Urinary bladder (tissue), 4 donors: ENCODE measurements at places on chromosomes 4 and X. TPM values are rescaled to one million over a fixed set of nuclear protein-coding genes. Genes with fewer than 3 reads are reported as not detected.

- no peak for DNase-seq
Measured at GRCh38 chr4:75542824-75543223, 13.0 kb upstream of the ODAPH start.

DNA sequence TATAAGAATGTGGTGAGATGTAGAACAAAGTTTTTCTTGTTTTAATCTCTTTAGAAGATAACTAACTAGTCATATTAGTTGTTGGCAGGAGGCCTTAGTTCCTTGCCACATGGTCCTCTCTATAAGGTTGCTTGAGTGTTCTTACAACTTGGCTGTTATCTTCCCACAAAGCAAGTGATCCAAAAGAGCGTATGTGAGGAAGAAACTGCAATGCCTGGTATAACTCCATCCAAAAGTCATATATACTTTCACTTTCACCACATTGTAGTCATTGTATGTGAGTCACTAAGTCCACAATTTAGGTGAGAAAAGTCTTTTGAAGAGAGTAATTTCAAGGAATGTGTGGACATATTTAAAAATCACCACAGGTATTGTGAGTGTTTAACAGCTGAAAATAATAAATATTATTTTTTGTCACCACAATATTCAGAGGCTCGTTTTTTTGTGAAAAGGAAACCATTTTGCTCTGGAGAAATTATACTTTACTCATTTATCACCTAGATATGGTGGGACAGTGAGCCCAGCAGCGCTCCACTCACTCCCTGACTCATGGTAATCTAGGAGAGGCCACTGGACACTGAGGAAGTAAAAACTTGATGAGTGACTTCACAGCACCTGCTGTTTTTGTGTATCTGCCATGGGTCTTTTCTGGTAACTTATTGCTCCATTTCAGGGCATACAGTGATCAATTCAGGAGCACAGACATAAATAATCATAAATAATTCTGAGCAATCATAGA, 369.4 kb upstream of the NDST3 start:
- DNase-seq: no peak

- DNase-seq: no peak
Measured at GRCh38 chr4:105712766-105713165, 4.2 kb downstream of the GSTCD start.

- no peak for DNase-seq
Measured at GRCh38 chrX:138925330-138925729, 213.8 kb upstream of the FGF13 start.

DNA sequence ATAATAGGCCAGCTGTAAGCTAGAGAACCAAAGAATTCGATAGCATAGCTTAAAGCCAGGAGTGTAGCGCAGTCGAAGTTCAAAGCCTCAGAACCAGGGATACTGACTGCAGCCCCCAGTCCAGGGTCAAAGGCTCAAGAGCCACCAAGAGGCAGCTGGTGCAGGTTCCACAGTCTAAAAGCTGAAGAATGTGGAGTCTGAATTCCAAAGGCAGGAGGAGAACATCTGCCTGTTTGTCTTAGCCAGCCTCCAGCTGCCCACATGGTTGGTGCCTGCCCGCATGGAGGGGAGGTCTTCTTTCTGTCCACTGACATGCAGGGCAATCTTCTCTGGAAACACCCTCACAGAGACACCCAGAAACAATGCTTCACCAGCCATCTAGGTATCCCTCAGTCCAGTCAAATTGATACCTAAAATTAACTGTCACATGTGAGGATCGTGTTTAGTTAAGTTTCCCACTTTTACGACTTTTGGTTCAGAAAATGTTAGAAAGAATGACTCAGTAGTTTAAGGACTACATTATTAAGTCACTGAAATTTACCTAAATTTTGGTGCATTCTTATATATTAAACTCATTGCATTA, 52.8 kb upstream of the RHOH start:
- DNase-seq: no peak

- no peak for DNase-seq
Measured at GRCh38 chr4:146915132-146915531, 30.5 kb downstream of the TTC29 start.

- no peak for DNase-seq
Measured at GRCh38 chr4:78787392-78788006, 11.3 kb downstream of the BMP2K start.

DNA sequence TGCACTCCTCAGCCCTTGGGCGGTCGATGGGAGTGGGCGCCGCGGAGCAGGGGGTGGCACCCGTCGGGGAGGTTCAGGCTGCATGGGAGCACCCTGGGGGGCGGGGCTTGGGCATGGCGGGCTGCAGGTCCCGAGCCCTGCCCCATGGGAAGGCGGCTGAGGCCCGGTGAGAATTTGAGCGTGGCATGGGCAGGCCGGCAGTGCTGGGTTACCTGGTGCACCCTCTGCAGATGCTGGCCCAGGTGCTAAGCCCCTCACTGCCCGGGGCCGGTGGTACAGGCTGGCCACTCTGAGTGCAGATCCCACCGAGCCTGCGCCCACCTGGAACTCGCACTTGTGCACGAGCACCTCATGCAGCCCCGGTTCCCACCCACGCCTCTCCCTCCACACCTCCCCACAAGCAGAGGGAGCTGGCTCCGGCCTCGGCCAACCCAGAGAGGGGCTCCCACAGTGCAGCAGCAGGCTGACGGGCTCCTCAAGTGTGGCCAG, 556.3 kb downstream of the GALNTL6 start:
- no peak for DNase-seq

GRCh38 chrX:153780678-153781427, at the start of gene SRPK3:
SRPK3 (plus strand) TSS chrX:153781041; CDS start chrX:153781087, 46 bp downstream.
- no peak for DNase-seq

DNA sequence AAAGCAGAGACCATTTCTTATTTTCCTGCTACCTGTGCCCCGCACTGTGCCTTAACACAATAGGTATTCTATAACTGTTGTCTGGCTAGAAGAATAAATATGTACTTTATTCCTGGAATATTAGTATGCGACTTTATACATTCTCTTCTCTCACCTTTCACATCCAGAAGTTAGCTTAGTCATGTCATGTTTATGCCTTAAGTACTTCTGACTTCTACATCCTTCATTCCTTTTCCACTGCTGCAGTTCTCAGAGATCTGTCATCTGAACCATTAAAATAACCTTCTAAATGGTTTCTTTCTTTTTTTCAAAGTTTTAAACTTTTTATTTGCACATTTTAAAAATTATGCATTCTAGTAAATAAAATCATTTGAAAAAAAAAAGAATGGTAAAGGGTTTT, 34.4 kb downstream of the KIF4A start:
- DNase-seq: no peak

DNA sequence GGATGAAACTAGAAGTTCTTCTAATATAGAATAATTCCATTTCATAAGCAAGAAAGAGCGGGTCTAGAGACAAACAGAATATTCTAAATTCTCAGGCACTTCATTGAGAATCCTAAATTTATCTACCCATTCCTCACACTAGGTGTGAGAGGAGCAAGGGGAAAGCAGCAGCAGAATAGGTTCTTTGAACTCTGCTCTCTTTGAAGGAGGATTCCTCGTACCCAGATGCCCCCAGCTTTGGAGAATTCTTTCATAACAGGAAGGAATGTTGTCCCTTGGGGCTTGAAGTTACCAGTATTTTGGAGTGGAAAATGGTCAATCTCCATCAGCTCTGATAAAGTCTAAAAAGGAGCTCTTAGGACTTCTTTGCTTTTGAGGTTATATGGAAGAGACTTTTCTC, 59.7 kb upstream of the RASGEF1B start:
- no peak for DNase-seq

DNA sequence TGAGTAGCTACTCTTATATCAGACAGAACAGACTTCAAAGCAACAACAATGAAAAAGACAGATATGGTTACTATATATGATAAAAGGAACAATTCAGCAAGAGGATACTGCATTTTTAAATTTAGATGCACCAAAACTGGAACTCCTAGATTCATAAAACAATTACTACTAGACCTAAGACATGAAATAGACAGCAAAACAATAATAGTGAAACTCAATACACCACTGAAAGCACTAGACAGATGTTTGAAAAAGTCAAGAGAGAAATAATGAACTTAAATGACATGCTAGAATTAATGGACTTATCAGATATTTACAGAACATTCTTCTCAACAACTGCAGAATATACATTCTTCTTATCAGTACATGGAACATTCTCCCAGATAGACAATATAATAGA, 99.5 kb upstream of the ITM2A start:
- no peak for DNase-seq

TSR2 gene
- total RNA-seq: 11.7 TPM

PPP4R3C gene
- not detected for total RNA-seq

LPAR4 gene
- total RNA-seq: 20.5 TPM

IQCM gene
- not detected for total RNA-seq

HERC5 gene
- 9.1 TPM for total RNA-seq
